NCI-H1930 (cell line): ENCODE measurements at places on chromosomes 1 and 21.
A peak's percentile ranks its signal among the peaks of the same experiment; 100 is the strongest.

DNA sequence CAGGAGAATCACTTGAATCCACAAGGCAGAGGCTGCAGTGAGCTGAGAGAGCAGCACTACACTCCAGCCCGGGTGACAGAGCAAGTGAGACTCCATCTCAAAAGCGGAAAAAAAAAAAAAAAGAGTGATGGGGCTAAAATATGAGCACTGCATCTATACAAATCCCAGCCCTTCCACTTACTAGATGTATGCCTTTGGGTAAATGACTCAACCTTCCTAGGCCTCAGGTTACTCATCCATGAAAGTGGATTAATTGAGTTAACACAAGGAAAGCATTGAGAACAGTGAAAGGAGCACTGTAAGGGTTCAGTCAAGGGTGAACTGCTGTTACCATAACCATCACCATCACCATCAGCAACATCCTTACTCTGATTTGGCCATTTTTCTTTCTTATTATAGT, 226.4 kb upstream of the C8B start:
- no peak for DNase-seq

DNA sequence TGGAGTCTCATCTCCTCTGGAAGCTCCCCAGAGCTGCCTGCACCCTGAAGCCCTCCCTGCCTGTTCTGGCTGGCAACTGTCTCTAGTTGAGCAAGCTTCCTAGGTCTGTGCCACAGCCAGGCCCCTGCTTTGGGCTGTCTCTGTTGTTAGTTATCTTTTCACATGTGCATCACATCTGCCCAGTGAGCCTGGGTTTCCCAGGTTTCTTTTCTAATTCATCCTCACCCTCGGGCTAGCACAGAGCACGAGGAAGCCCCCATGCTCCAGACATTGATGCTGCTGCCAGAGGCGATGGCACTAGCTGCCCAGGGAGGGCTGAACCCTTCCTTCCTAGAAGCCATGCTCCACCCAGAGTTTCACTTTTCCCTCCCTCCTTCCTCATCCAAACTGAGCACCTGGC, 27.2 kb downstream of the RASSF5 start:
- DNase-seq, result no peak

DNA sequence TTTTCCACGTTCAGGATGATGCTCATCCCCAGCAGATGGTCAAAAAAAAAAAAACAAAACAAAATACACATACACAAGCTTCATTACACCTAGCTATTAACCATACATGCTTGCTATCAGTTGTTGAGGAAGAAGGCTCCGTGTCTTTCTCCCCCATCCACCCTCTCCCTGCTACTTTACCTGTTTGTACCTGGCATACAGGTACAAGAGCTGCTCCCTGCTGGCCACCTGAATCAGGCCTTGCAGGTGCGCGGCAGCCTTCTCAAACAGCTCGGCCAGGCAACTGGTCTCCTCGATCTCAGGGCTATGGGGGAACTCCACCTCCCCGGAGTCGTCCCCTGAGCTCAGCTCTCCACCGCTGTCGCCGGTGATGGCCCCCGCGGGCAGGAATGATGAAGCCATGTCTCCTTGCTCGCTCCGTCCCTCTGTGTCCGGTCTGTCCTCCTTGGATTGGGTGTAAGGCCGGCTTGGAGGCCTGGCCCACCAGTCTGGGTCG, 464 bp downstream of the ACBD6 start:
- DNase-seq, result peak; percentile 79

GRCh38 chr1:203089651-203090045, 3.8 kb upstream of the MYOG start:
- DNase-seq, result no peak

DNA sequence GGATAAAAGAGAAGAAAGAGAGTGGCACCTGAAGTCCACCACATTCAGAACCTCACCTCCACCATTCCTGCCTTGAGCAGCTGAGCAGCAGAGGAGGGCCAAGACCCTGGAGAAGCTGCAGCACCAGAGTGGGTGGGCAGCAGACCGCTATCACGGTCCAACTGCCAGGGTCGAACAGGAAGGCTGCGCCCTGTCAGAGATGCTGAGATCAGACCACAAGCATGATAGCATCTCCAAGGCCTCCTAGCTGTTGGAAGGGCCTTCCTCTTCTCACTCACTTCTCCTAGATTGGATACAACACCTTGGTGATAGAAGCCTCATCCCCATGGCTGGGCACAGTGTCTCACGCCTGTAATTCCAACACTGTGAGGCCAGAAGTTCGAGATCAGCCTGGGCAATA, 12.1 kb upstream of the SLC45A3 start:
- no peak for DNase-seq

DNA sequence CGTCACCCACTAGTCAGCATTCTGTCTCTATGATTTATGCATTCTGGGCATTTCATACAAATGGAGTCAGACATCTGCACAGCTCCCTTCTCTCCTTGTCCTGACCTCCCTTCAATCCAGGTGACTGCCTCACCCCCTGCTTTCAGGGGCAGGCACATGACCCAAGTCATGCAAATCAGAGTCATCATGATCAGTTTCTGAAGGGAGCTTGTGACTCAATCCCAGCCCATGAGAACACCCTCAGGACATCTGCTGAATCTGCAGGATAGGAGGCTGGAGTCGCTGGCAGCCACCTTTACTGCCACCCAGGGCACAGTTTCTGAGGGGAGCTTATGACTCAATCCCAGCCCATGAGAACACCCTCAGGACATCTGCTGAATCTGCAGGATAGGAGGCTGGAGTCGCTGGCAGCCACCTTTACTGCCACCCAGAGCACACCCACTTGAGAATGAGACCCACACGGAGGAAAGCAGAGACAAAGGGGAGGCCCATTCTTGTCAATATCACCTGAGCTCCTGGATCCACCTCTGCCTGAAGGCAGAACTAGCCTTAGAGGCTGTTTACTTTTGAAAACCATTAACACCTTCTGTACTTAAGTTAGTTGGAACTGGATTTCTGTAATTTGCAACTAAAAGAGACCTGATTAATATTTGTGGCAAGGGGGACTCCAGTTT, 62.3 kb upstream of the SLC25A33 start:
- DNase-seq, result no peak

DNA sequence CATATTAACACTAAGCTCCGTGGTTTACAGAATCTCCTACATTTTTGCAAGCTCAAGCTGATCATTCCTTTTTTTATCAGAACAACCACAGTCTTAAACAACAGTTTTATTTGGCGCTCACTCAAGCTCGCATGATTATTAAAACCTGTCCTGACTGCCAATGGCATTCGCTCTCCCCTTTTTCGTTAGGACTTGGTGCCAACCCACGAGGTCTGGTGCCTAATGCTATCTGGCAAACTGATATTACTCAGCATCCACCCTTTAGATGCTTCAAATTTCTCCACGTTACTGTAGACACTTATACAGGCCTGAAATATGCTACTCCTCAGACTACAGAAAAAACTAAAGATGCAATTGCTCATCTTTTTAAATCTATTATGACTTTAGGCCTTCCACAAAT, 23.0 kb upstream of the ITLN1 start:
- DNase-seq, result no peak

- DNase-seq, result no peak
Observed at GRCh38 chr1:94323311-94324177, 86.2 kb upstream of the ARHGAP29 start.

- DNase-seq, result no peak
Observed at GRCh38 chr1:186404454-186405051, 28.9 kb downstream of the ODR4 start.

DNA sequence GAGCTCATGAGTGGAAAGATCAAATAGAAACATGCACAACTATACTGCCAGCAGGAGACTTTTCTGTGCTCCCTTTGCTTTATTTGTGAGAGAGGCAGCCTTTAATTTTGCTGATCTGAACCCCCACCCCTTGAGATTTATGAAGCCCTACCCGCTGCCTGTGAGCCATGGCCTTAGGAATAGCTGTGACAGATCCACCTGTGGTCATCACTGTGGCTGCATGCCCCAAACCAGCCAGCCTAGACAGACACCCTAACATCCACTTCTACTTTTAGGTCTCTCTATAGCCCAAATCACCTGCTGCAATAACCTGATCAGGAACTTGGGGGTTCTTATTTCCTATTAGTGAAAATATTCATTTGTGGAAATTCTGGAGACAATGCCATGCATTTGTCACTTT, 196.2 kb downstream of the C1orf94 start:
- DNase-seq, result no peak

- no peak for DNase-seq
Observed at GRCh38 chr1:116170721-116171589, 59.8 kb downstream of the MAB21L3 start.
